ENCODE measurements at places on chromosomes 6 and 20. TPM values are rescaled to one million over a fixed set of nuclear protein-coding genes. Genes with fewer than 3 reads are reported as not detected.

Gene PBOV1
- not detected for total RNA-seq

Gene VSX1
- total RNA-seq = not detected

Gene MYH7B
- total RNA-seq = 1.7 TPM

Gene GPR6
- total RNA-seq = not detected

Gene ATP6V1G2
- not detected for total RNA-seq

Gene THBS2
- total RNA-seq = 14.4 TPM

DNA sequence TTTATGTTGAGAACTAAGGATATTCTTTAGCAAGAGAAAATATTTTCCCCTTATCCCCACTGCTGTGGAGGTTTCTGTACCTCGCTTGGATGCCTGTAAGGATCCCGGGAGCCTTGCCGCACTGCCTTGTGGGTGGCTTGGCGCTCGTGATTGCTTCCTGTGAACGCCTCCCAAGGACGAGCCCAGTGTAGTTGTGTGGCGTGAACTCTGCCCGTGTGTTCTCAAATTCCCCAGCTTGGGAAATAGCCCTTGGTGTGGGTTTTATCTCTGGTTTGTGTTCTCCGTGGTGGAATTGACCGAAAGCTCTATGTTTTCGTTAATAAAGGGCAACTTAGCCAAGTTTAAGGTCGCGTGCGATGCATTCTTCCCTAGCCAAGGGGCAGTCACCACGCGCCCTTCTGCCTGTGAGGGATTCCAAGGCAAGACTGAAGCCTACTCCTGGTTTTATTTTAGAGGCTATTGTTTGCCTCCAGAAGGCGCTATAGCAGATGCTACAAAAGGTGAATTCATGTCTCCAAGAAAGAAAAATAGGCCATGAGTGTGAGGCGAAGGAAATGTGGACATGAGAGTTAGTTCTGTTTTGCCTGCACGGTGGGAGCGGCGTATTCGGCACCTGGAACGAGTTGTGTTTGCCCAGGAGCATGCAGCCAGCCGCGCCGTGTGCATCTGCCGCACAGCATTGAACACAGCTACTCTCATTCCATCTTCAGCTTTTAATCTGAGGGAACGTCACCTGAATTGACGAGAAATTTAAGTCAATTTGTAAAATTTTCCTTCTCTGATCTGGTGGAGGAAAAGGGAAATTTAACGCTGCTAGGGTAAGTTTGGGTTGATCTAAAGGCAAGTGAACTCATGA lies 40.3 kb upstream of the IRF4 start:
- H3K27ac ChIP-seq = no peak overlapping the region
- DNase-seq = no peak
- H3K4me1 ChIP-seq = no peaks in the 10 kb centered on the region
- no peaks in the 10 kb centered on the region for H3K27me3 ChIP-seq
- H3K4me3 ChIP-seq = no peak overlapping the region
- H3K36me3 ChIP-seq = peaks cover 28% of the 10 kb centered on the region

GRCh38 chr6:157538168-157538567 lies 157.2 kb downstream of the ZDHHC14 start:
- peak overlapping the region; percentile 66 for H3K27ac ChIP-seq
- no peaks in the 10 kb centered on the region for H3K27me3 ChIP-seq
- H3K4me3 ChIP-seq = no peak overlapping the region
- no peaks in the 10 kb centered on the region for H3K36me3 ChIP-seq
- H3K4me1 ChIP-seq = peaks cover 57% of the 10 kb centered on the region

DNA sequence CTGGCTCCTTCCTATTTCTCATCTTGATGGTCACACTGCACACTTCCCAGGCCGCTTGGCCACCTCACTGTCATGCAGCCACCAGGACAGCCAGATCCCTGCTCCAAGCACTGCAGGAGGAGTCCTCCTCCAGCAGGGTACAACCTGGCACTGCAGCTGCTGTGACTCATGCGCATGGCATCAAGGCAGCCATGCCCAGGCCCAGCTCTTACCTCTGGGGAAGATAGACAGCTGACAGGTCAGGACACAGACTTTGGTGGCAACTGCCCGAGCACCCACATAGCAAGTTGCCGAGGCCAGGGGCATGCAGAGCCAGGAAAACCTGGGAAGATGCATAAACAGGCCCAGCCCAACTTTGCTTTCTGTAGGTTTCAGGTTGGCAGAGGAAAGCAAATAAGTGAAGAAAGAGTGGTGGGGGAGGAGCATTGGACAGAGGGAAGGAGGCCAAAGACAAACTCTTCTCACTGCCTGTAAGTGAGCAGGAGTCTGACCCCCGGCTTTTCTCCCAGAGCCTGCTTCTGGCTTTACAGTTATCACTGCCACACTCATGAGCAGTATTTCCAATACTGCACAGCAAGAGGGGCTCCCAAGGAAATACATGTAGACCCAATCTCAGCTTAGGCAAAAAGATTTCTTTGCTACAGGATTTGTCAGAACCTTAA lies 38.8 kb downstream of the SLC22A3 start:
- no peaks in the 10 kb centered on the region for H3K27me3 ChIP-seq
- DNase-seq = no peak
- no peak overlapping the region for H3K27ac ChIP-seq
- H3K36me3 ChIP-seq = no peaks in the 10 kb centered on the region
- peaks cover 16% of the 10 kb centered on the region for H3K4me1 ChIP-seq

GRCh38 chr20:50049442-50050026 lies 63.4 kb downstream of the UBE2V1 start:
- no peak for DNase-seq
- no peaks in the 10 kb centered on the region for H3K27me3 ChIP-seq
- peaks cover 7% of the 10 kb centered on the region for H3K4me1 ChIP-seq
- no peak overlapping the region for H3K4me3 ChIP-seq

DNA sequence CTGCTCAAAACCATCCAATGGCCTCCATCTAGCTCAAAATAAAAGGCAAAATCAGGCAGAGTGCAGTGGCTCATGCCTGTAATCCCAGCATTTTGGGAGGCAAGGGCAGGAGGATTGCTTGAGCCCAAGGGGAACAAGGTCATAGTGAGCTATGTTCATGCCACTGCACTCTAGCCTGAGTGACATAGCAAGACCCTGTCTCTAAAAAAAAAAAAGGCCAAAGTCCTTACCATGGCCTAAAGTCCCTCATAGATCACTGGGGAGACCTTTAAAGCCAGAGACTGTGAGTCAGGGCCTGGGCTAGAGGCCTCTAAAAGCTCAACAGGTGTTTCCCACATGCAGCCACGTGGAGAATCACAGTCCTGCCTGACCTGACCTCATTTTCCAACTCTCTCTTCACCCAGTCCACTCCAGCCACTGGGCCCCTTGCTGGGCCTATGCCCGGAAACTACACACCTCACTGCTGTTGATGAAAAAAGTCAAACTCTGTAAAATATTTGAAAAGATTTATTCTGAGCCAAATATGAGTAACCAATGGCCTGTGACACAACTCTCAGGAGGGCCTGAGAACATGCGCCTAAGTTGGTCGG lies 28.2 kb upstream of the TAB2 start:
- no peaks in the 10 kb centered on the region for H3K36me3 ChIP-seq
- H3K4me3 ChIP-seq = no peak overlapping the region
- no peaks in the 10 kb centered on the region for H3K4me1 ChIP-seq
- no peaks in the 10 kb centered on the region for H3K27me3 ChIP-seq
- no peak overlapping the region for H3K27ac ChIP-seq

DNA sequence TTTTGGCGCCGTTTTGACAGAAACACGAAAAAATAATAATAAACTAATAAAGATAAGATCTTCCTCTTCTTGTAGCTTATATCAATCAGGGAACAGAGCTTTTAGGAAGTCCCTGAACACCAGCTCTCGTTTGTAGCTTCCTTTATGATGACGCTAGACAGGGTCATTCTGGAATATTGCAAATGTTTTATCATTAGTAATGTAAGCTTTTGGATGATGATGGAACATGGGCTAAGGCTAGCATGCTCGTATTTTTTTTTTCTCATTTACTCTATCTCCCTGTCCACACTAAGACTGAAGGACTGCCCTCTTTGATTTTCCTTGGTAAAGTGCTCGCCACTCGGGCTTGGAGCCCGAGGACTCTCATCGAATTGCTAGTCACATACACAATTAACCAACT lies 22.1 kb upstream of the POM121L2 start:
- DNase-seq = no peak
- no peaks in the 10 kb centered on the region for H3K4me1 ChIP-seq
- no peak overlapping the region for H3K4me3 ChIP-seq
- no peaks in the 10 kb centered on the region for H3K36me3 ChIP-seq
- no peaks in the 10 kb centered on the region for H3K27me3 ChIP-seq

DNA sequence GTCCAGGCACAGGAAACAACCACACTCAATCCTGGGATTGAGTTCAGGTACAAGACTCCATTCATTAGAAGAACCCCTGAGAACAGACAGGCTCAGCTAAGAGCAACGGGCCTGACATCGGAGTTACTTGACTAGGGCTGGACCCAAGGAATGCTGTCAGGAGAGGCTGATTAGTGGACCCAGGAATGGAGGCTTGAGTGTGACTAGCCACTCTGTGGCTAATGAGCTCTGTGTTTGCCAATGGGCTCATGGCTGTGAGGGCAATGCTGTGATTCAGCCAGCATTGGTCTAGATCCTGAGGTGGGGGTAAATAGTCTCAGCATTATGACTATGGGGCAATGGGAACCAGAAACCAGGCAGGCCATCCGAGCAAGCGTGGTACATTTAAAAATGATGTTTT lies 71.8 kb downstream of the RIOK1 start:
- no peak for DNase-seq
- H3K27me3 ChIP-seq = no peaks in the 10 kb centered on the region
- H3K27ac ChIP-seq = no peak overlapping the region
- no peaks in the 10 kb centered on the region for H3K36me3 ChIP-seq
- H3K4me1 ChIP-seq = peaks cover 7% of the 10 kb centered on the region
- H3K4me3 ChIP-seq = no peak overlapping the region

DNA sequence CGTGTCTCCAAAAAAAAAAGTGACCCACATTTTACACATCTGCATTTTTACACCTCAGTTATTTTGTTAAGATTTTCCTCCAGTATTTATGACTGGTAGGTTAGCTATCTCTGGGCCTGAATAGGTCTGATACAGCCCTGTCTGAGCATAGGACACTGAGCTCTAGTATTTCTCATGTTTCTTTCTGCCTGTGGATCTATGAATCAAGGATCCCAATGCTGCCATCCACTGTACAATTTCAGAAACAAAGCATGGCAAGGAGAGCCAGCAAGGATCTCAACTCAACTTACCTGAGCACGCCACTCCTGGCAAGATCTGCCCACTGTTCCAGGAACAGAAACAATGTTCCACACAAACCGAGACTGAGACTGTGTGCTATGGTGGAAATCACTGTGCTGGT lies 36.4 kb upstream of the ENPP5 start:
- H3K4me3 ChIP-seq = no peak overlapping the region
- H3K27me3 ChIP-seq = no peaks in the 10 kb centered on the region
- no peaks in the 10 kb centered on the region for H3K4me1 ChIP-seq
- H3K36me3 ChIP-seq = no peaks in the 10 kb centered on the region
- DNase-seq = no peak

DNA sequence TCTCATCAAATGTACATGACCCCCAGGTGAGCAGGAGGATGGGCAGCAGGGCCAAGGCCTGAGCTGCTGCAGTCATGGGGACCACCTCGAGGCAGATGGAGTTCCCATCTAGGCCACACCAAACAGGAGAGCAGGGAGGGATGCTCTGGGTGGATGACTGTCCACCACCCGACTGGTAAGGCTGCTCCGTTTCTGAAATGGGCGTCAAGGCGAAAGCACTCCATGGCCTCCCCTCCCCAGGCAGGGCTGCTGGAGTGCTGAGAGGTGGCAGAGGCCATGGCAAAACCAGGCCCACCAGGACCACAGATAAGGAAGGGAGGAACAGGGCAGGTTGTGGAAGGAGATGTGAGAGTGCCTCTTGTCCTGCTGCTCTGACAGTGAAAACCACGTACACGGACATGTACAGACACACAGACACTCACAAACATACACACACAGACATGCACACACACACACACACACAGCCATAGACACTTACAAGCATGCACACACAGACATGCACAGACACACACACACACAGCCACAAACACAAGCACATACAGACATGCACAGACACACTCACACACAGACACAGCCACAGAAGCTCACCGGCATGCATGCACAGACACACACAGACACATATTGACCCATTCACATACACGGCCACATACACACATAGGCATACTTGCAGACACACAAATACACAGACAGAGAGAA lies 93.2 kb downstream of the PSMG4 start:
- DNase-seq = no peak
- no peak overlapping the region for H3K4me3 ChIP-seq
- H3K27ac ChIP-seq = no peak overlapping the region
- H3K4me1 ChIP-seq = no peaks in the 10 kb centered on the region

- no peaks in the 10 kb centered on the region for H3K4me1 ChIP-seq
- H3K27me3 ChIP-seq = no peaks in the 10 kb centered on the region
- no peaks in the 10 kb centered on the region for H3K36me3 ChIP-seq
- no peak overlapping the region for H3K27ac ChIP-seq
Observed at GRCh38 chr20:56778765-56779195, 149.7 kb downstream of the TFAP2C start.

DNA sequence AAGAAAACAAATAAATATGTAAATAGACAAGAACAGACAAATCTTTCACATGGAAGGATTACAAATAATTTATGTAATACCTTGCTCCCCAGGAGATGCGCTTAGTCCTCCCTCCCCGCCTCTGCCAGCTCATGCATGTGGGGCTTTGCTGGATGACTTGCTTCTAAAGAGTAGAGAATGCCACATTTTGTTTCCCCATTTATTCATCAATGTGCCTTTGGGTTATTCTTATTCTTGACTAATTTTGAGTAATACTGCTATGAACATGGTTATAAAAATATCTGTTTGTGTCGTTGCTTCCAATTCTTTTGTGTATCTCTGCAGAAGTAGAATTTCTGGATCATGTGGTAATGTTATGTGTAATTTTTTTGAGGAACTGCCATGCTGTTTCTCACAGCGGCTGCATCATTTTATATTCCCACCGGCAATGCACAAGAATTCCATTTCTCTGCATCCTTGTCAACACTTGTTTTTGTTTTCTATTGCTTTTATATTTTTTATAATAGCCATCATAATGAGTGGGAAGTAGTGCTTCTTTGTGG lies 23.8 kb upstream of the DUSP22 start:
- no peaks in the 10 kb centered on the region for H3K27me3 ChIP-seq
- H3K4me1 ChIP-seq = no peaks in the 10 kb centered on the region
- no peak overlapping the region for H3K27ac ChIP-seq

GRCh38 chr20:40714109-40714508 lies 25.1 kb upstream of the MAFB start:
- no peak overlapping the region for H3K4me3 ChIP-seq
- no peaks in the 10 kb centered on the region for H3K27me3 ChIP-seq
- H3K36me3 ChIP-seq = no peaks in the 10 kb centered on the region
- DNase-seq = no peak
- no peaks in the 10 kb centered on the region for H3K4me1 ChIP-seq
- H3K27ac ChIP-seq = no peak overlapping the region

- no peaks in the 10 kb centered on the region for H3K4me1 ChIP-seq
- no peaks in the 10 kb centered on the region for H3K27me3 ChIP-seq
- DNase-seq = no peak
- no peak overlapping the region for H3K27ac ChIP-seq
Observed at GRCh38 chr6:15824811-15825210, 162.0 kb upstream of the DTNBP1 start.

- H3K4me3 ChIP-seq = peak overlapping the region; percentile 99
- peaks cover 10% of the 10 kb centered on the region for H3K4me1 ChIP-seq
- peak overlapping the region; percentile 98 for H3K27ac ChIP-seq
- H3K27me3 ChIP-seq = no peaks in the 10 kb centered on the region
- DNase-seq = peak; percentile 30
Observed at GRCh38 chr20:33812908-33813462, 1.8 kb downstream of the CHMP4B start.
